ENCODE measurements at places on chromosomes 7 and 10. TPM values are rescaled to one million over a fixed set of nuclear protein-coding genes. Genes with fewer than 3 reads are reported as not detected.

- DNase-seq = no peak
These were observed 5.3 kb downstream of the CALCR start for GRCh38 chr7:93569189-93569588.

Gene FOXL3
- total RNA-seq = not detected

Gene PNLIP
- total RNA-seq = 0.13 TPM

DNA sequence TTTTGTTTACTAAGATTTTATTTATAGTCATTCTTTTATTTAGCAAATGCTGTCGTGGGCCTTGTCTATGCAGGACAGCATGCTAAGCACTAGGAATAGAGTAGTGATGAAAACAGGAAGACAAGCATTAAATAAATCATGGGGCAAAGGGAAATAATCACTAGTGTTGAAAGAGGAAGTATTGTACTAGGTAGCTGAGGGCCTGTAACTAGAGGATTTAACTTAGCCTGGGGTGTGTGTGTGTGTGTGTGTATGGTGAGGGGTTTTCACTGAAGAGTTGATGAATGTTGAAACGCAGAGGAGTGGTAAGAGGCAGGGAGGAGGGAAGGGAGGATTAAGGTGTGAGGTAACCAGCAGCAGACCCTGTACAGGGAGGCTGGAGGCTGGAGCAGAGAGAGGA is 446.4 kb downstream of the SDK1 start:
- DNase-seq = no peak

DNA sequence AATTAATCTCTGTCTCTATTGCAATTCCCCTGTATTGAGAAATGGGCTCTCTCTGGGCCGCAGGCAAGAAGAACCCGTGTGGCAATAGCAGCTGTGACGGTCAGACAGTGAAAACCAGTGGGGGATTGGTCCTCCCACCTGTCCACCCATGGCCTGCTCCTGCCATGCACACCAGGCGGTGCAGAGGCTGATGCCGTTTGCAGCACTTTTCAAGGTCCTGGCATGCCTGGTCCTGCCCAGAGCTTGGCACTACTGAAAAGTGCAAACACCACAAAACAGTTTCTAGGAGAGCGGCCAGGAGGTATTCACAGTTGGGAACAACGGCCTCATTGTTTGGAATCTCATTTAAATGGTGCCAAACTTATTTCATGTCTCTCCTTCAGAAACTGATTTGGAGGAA is 41.5 kb downstream of the PSPH start:
- no peak for DNase-seq

Gene PPP1R17
- total RNA-seq = not detected

DNA sequence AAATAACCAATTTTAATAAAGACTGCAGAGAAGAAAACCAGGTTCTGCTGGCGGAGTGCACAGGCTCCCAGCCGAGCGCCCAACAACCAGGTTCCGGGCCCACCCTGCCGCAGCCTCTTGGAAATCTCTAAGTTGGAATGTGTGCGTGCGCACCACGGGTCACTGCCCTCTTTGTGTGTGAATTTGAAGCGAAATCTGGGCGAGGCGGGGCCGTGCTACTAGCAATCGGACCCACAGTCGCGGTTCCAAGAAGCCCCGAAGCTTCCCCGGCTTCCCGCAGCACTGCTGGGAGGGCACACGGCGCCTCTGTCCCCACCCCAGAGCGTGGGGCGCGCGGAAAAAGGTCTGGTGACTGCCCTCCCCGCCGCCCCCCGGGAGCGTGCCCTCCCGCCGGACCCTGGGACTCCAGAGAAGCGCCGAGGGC is 666 bp upstream of the MAP3K8 start:
- DNase-seq = peak; percentile 40

GRCh38 chr10:114881901-114882300 is 56.1 kb upstream of the TRUB1 start:
- no peak for DNase-seq

- no peak for DNase-seq
These were observed 604.0 kb downstream of the CALN1 start for GRCh38 chr7:71808115-71808514.

Gene DENND2A
- total RNA-seq = not detected

DNA sequence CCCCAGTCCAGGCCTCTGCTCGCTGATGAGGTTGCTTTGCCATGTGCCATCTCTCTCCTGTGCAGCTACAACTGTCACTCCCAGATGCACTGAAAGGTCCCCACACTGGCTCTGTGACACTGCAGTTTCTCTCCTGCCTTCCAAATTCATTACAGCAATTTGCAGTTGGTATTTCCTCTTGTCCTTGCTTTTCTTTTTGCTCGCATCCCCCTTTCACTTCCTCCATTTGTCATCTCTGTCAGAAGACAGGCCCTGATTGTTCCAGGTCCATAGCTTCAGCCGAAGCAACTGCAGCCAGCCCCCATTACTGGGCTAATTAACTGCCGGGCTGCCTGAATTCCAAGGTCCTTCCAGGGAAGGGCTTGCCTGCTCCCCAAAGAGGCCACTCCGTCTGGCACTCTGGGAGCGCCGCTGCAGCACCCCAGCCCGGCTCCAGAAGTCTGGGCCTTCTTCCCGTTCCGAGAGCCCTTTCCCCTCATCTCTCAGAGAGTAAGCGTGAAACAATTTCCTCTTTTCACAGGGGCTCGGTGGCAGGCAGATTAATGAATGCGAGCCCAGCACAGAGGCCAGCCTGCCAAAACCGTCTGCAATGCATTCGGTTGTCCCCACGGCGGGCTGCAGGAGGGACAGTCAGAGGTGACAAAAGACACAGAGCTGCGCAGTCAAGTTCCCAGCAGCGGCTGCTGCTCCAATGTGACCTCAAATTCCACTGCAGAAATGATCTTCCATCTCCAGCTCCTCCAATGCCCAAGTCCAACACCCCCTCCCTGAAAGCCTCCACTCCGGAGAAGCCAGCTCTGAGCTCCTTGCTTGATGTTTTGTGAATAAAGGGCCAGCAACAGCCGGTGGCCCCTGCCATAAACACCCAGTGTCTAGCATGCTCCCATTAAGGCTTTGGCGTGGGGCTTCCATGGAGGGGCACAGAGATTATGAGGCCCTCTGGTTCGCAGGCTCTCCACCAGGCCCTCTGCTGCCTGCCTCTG is 279.4 kb upstream of the HABP2 start:
- DNase-seq = no peak

Gene FGF8
- total RNA-seq = not detected

GRCh38 chr10:86290933-86291615 is 75.5 kb downstream of the GRID1 start:
- DNase-seq = no peak

- DNase-seq = no peak
These were observed 107.8 kb downstream of the SRI start for GRCh38 chr7:88111954-88112471.

DNA sequence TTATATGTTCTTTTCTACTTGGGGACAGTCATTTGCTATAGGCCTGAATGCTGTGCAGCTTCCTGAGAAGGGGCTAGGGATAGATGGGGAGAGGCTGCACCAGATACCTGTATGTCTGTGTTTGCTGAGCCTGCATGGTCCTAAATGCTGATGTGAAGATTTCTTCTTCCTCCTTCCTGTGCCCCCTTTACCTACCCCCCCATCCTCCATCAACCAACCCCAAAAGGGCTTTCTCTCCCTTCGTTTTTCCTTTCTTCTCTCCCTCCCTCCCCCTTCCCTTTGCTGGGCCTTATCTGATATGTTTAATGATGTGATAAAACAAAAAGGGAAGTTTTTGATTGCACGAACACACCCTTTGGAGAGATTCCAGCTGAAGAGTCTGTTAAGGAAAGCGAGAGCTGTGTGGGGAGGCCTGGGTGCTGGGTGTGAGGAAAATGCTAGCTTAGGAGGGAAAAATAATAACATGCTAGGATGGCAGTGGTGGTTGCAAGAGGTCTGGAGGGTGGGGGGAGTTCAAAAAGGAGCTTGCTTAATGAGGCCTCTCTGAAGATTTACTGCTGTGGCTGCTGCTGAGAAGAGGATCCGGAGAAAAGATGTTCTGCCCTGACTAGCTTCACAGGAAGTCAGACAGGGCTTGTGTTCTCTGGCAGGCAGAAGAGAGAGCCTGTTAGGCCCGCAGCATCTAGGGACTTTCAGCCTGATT is 101.8 kb downstream of the SAMD9 start:
- peak; percentile 63 for DNase-seq

DNA sequence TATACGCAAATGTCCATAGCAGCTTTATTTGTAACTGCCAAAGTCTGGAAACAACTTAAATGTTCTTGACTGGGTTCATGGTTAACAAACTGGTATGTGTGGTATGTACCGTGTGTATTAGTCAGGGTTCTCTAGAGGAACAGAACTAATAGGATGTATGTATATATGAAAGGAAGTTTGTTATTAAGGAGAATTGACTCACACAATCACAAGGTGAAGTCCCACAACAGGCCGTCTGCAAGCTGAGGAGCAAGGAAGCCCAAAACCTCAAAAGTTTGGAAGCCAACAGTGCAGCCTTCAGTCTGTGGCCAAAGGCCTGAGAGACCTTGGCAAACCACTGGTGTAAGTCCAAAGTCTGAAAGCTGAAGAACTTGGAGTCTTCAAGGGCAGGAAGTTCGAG is 66.8 kb downstream of the TMEM168 start:
- peak; percentile 28 for DNase-seq

DNA sequence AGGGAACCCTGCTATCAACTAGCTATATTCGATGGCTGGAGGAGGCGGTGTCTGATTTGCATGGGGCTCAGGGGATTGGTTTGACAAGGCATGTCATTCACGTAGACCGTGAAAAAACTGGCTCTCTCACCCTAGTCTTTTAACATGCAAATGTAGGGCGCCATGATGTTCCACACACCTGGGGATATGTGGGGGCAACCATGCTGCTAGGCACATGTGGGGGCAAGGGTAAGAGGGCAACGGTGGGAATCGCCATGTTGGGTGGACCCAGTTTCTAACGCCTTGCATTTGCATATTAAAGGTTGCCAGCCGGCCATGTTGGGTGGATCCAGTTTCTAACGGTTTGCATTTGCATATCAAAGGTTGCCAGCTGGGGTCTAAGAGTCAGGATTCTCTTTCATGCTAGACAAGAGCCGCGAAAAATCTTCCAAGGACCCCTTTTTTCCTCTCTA is 419.2 kb upstream of the NFE2L3 start:
- no peak for DNase-seq

- peak; percentile 79 for DNase-seq
These were observed 49.6 kb upstream of the MYL10 start for GRCh38 chr7:101678658-101679057.

Gene STAMBPL1
- 57.1 TPM for total RNA-seq

DNA sequence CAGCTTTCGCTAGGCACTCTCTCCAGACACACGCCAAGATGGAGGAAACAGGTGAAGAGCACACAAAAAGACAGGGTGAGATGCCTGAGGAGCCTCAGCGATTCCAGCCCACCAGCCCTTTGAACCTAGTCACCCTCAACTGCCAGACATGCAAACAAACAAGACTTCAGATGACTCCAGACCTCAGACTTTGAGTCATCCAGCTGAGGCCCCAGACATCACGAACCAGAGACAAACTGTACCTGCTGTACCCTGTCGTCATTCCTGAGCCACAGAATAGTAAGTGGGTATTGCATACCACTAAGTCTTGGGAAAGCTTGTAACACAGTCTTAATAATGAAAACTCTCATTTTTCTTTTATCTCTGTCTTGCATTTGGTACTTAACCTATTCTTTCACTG is 126.6 kb upstream of the LSM8 start:
- DNase-seq = peak; percentile 5

Gene ODAD2
- total RNA-seq = 0.52 TPM

- DNase-seq = no peak
These were observed 63.6 kb downstream of the ADARB2 start for GRCh38 chr10:1673568-1674345.

Gene AGMO
- total RNA-seq = not detected

DNA sequence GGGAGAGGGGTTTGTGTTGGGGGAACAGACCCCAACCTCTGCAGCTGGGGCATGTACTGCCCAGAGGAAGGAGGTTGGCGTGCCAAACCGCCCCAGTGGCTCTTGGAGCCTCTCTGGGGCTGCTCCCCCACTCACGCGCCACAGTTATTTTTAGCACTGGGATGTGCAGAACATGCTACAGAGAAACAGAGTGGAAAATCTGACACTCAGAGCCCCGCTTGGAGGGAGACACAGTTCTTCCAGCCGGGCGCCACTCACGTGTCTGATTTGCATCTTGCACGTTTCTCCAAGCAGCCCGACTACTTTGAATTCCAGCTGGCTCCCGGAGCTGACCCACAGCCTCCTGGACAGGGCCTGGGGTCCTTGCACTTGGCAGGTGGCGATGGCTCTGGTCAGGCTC is 182.0 kb downstream of the RPS24 start:
- peak; percentile 72 for DNase-seq

DNA sequence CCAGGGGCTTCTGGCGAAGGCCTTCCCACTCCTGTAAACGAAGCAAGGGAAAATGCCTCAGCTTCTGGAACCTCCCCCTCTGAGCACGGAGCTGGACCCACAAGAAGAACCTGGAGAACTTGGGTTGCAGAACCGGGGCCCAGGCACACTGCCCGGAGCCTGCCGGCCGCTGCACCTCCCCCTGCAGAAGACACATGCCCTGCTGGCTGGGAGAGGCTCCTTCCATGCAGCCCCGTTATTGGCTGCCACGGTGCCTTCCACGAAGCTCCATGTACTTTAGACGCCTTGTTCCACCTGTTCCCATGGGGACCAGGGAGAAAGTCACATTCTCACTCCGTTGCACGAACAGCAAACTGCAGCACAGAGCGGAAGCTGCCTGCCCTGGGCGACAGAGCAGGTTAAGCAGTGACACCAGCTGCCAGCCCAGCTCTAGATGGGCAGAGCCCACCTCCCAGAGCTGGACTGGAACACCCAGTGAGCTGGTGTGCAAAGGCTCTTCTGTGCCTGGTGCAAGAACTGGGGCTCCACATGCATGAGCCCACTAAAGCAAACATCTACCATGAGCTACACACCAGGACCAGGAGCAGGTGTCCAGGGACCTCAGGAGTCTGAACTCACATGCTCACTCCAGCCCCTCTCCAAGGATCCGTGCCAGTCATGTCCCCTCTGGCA is 70.1 kb downstream of the TNS3 start:
- DNase-seq = no peak

GRCh38 chr7:70298780-70299471 is 700.7 kb downstream of the AUTS2 start:
- DNase-seq = no peak

Gene TAS2R4
- 0.06 TPM for total RNA-seq

Gene IFIT1B
- not detected for total RNA-seq

Gene PLPP4
- 0.46 TPM for total RNA-seq

Gene PCGF5
- total RNA-seq = 21.0 TPM

Gene ANKRD61
- 0.23 TPM for total RNA-seq

Gene CALHM1
- total RNA-seq = not detected

DNA sequence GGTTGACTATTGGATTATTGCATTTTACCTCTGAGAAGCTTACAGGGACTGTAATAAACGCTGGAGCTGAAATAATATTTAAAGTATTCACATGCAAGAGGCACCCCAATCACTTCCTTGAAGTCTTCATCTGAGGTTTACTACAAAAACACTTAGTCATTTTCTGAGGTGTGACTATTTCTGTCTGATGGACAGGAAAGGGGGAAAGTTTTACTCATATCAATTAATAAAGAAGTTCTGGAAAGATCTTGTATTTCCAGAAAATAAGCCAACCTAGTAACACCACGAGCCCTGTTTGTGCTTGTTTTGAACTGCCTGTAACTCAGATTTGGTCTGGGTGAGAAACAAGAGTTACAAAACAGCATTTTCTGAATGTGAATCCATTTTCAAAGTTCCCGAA is 63.9 kb upstream of the PRKCQ start:
- no peak for DNase-seq

- no peak for DNase-seq
These were observed 24.7 kb downstream of the NUB1 start for GRCh38 chr7:151366166-151366879.

GRCh38 chr7:143239813-143240212 is 18.0 kb downstream of the TAS2R40 start:
- DNase-seq = peak; percentile 74

Gene METTL27
- 3.2 TPM for total RNA-seq

GRCh38 chr7:149790146-149790548 is 16.8 kb upstream of the ZNF467 start:
- no peak for DNase-seq

Gene GGCT
- 54.2 TPM for total RNA-seq

Gene AKR1C1
- 56.1 TPM for total RNA-seq
